ENCODE measurements at places on chromosomes 3 and 15. TPM values are rescaled to one million over a fixed set of nuclear protein-coding genes. Genes with fewer than 3 reads are reported as not detected.

Gene VEPH1
- total RNA-seq: 8.9 TPM

Gene ARGFX
- total RNA-seq: not detected

Gene OCA2
- total RNA-seq: 0.12 TPM

DNA sequence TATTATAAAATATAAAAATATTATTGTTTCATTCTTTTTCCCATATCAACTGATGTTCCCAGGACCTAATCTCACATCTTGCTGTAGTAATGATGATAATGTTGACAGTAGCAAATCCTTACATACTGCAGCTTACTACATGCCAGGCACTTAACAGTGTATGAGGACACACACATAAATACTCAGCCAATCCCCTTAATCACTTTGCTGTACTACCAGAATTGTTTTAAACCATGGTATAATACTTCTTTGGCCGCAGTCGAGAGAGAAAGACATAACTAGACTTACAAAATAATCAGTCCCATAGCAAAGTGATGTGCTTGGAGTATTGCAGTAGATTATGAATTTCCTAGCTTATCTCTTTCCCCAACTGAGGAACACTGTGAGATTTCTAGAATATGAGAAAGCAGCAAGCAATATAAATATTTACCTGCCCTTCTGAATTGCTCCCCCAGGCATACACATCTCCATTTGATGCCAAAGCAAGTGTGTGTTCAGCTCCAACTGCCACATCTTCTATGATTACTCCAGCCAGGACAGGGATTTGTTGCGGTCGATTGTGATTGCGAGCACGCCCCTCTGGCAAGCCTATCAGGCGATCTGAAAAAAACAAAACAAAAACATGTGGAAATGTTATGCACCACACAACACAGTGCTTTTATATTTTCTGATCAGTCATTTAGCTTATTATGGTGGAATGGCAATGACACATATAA, 33.0 kb downstream of the FBXL22 start:
- no peak for DNase-seq

- DNase-seq: no peak
These were observed 33.9 kb upstream of the TOPBP1 start for GRCh38 chr3:133695560-133696171.

DNA sequence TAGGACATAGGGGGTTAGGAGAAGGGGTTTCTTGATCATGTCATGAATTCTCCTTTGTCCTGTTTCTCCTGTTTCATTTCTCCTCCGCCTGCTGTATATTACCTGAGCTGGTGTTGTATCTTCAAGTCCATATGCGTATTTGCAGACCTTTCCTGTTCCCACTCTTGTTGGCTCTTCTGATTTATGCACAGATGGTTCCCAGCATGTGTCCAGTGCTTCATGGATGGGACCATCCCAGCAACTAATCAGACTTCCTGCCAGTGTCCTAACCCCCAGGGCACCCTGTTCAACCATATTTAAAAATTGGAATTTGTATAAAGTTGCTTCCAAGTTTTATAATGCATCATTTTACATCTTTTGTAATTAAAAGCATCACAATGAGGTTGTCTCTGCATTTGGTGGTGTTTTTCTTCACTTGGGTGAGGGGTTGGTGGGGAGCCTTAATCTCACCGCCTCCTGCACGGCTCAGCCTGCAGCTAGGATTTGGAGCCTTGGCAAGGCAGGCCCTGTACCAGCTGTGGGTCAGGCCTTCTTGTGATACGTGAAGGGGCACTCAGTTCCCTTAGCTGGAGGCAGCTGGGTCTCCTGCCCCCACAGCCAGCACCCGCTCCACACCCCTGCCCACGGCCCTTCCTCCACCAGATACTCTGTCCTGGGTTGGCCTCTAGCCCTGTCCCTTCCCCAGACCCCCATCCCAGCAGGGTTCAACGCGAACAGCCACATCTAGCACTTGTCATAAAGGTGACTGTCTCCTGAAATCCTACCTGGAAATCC, 72.0 kb upstream of the BLM start:
- no peak for DNase-seq

- DNase-seq: no peak
These were observed 543 bp downstream of the ARPIN start for GRCh38 chr15:89912145-89912673.

GRCh38 chr3:194849166-194849875, 163.6 kb downstream of the FAM43A start:
- no peak for DNase-seq

DNA sequence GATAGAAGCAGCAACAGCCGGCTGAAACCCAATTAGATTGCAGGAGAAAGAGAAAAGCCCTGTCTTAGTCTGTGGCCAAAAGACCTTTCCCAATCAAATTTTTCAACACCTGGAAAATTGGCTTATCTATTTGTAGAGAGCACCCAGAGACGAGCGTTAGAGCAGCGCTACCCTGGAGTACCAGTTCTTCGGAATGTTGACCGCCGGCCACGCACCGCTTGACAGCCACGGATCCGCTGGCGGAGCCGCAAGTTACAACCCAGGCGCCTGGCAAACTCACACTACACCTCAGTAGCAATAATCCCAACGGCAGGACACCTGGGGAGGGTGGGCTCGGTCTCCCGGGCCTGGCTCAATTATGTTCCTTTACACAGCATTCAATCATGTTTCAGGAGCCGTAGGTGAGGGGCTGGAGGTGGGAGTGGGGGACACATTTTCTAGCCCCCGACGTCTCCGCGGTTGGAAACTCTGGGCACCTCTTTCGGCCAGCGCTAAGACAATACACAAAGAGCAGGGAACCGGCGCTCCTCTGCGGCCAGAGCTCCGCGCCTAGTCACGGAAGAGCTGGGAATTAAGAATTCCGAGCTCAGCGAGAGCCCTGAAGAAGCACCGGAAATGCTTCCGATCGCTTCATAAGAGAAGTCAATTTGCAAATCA, 1.2 kb downstream of the MB21D2 start:
- no peak for DNase-seq

Measured in H4 (cell line).